Activated effector memory CD4-positive, alpha-beta T cell treated with anti-CD3 and anti-CD28 coated beads, Interleukin-2, amount 50 U/mL, for 16 hours (primary cell): ENCODE measurements at places on chromosomes 5 and 9.

GRCh38 chr5:160565376-160565775, 143.7 kb downstream of the PTTG1 start:
- DNase-seq: no peak

GRCh38 chr5:104095527-104095926, 532.9 kb upstream of the NUDT12 start:
- no peak for DNase-seq

GRCh38 chr9:68496356-68496755, 44.3 kb downstream of the TMEM252 start:
- no peak for DNase-seq

DNA sequence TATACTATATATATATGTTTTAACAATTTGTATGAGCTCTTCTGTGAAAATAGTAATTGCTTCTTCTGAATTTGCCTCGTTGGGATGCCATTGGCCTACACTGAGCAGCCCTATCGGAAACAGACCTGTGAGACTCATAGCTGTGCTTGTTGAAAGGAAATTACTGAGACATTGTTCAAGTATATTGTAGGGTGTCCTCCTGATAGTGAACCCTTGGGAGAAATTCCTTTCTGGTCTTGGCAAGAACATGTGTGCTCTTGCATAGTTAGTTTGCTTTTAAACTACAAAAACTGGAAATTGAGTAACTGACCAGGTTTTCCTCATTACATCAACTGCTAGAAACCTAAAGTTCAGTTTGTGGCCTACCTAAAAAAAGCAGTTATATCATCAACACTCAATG, 160.9 kb downstream of the LURAP1L start:
- DNase-seq: no peak

DNA sequence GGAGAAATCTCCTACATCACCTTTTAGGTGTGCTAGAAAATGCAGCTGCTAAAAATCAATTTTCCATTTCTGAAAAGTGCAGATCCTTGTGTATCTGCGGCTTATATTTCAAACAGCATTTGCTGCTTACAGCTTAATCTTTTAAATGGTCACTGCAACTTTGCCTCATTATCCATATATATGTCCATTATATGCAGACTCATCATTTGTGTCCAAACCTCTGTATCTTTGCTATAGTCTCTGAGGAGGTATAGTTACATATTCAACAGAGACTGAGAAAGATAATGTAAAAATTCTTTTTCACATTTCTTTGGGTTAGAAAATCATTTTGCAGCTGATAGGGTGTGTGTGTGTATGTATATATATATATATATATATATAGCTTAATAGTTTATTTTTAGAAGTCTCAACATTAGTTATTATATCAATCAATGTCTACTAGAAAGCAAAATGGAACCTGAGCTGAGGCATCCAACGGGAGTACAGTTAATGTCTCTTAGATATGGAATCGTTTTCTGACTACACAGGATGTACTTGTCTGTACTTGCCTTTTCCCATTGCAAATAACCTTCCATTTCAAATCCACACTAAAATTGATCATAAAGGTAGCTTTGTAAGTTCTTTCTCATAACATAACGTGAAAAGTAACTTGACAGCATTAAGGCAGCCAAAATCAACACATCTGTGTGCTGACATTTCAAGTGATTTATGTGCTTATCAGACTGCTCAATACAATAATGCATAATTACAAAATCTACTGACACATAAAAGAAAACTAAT, 267.0 kb upstream of the HAPLN1 start:
- no peak for DNase-seq

DNA sequence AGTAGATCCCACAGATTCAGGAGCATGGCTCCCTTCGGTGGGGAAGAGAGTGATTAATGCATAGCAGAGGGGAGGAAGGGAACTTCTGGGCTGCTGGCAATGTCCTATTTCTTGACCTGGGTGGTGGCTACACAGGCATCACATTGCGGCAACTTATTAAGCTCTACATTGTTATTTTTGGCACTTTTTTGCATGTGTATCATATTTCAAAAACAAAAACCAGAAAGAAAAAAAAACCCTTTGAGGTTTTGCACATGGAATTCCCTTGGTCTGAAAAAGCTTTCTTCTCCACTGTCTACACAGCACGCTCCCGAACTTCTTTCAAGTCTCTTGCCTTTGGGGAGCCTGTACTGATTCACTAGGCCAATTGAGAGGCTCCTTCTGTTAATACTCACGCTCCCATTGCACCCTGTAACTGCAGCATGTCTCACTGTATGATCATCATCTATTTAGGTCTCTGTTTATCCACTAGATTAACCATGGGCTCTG, 25.1 kb downstream of the CEMIP2 start:
- DNase-seq: no peak
